ENCODE measurements at places on chromosomes 2 and 18.

DNA sequence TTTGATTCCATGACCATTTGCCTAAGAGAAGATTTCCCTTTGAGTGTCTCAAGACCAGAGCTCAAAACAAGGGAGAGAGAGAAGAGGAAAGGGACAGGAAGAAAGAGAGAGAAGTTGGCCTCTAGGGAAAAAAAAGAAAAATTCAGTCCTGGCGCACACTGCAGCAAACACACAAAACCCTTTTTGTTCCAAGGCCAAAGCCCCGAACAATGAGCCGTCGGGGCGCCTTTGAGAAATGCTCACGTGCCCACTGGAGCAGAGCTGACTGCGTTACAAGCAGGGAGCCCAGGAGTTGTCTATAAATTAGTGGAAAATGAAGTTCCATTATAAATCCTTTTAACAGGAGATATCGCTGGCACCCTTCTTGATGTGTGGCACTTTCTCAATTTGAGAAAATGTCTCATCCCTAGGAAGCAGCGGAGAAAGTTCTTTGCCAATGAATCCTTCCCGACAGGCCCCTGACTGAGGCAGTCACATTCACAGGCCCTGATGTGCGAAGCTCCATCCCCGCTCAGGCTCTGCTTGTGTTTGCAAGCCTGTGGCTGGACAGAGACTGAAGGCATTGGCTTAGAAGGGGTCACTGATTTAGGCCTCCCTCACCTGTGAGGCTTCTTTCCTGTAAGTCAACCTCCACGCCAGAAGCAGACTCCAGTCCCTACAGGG is 32.1 kb upstream of the NCKAP5 start:
- no peak for DNase-seq

DNA sequence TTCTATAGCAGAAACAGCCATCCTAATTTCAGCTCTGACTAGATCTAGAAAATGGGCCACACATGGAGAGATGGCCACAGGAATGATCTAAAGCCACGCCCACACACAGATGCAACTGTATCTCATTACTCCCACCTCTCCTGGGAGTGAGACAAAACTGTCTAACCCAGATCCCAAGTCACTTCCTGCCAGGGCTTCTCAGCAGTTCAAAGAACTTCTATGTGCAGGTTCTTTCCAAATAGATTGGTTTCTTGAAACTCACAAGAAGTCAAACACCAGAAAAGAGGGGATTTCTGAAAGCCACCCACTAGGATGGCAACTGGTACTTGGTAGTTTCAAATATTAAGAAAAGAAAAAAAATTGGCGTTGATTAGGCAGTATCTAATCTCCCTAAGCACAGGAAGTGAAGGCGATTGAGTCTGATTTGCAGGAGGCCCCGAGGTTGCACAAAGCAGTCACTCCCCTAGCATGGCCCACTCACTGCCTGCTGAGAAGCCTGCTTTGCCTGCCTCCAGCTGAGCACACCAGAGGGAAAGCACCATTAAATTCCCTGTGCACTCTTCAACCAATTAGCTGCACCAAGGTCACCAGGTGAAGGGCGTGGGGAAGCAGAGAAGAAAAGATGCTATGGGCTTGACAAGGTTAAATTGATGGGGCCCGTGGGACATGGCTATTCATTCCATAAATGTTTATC is 51.1 kb downstream of the PAPOLG start:
- peak; percentile 28 for DNase-seq

- no peak for DNase-seq
Measured at GRCh38 chr18:71443706-71444480, 1100.2 kb downstream of the CBLN2 start.

DNA sequence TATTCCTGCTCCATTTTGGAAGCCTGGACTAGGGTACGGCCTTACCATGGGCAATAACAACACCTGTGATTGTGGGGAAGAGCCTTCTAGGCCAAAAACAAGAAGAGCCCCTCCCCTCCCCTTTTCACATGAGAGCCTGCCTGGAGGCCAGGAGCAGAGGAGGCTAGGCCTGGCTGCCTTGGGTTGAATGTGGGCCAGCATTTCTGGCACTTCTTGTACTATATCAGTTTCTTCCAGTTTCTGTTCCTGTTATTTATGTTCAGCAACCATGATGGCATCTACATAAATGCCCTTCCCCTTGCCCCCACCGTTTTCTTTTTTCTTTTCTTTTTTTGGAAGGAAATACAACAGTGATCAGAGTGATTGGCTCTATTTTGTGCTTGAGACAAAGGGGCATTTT is 58.4 kb downstream of the KCTD18 start:
- no peak for DNase-seq

DNA sequence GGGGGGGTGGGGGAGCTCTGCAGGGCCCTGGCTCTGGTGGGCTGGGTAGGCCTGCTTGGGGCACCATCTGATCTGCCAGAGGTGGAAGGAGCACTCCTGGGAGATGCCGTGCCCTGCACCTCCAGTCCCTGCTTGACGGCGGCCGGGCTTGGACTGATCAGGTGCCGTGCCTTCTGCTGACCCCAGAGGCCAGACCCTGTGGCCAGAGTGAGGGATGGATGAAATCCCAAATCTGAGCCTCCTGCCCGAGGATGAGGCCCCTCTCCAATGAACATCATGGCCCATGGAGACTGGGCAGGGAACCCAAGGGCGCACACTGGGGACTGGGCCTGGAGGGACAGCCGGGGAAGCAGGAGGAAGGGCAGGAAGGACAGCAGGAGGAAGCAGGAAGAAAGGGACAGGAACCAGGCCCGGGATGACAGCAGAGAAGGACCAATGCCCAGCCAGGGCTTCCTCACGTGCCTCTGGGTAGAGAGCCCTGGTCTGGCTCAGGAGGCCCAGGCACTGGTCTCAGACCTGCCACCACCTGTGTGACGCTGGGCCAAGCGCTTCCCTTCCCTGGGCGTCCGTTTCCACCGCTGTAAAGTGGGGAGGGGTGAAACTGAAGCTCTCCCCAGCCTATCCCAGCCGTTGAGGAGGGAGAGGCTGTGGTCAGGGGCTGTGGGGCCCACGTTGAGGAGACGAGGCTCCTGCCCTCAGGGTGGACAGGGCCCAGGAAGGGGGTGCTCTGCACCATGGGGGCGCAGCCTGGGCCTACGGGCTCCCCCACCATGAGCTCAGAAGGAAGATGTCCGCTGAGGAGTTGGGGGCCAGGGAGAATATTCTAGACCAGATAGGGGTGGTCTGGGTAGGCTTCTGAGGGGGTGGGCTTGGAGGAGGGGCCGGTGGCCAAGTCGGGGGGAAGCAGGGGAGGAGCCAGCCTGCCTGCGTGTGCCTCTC is 1.0 kb upstream of the GPR35 start:
- DNase-seq = no peak

GRCh38 chr2:95053543-95053942 is 28.0 kb downstream of the MAL start:
- no peak for DNase-seq

DNA sequence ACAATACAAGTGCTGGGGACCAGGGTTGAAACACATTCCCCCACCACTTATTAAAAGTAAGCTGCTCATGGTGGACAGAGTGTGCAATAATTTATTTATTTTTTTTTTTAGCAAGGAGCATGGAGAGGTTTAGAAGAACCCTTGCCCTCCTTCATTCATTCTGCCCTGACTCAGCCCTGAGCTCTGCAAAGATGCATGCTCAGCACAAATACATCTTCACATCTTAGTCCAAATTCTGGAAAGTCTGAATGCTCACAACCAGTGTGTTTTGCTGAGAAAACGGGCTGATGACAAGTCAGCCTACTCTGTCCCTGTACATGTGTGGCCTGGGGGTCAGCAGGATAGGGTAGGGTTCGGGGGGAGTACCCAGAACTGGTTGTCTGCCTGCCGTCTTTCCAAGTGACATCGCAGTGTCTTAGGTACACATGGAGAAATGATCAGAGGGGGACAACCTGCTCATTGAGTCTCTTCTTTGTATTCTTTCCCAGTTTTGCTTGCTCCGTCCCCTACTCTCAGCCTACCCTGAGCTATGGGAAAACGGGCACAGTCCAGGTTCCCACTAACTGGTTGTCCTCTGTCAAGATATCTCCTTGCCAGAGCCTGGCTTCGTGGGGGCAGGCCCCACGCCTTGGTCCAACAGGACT is 76.4 kb downstream of the ADD2 start:
- no peak for DNase-seq

- DNase-seq = peak; percentile 10
Measured at GRCh38 chr2:151827564-151828142, 568 bp downstream of the ARL5A start.

DNA sequence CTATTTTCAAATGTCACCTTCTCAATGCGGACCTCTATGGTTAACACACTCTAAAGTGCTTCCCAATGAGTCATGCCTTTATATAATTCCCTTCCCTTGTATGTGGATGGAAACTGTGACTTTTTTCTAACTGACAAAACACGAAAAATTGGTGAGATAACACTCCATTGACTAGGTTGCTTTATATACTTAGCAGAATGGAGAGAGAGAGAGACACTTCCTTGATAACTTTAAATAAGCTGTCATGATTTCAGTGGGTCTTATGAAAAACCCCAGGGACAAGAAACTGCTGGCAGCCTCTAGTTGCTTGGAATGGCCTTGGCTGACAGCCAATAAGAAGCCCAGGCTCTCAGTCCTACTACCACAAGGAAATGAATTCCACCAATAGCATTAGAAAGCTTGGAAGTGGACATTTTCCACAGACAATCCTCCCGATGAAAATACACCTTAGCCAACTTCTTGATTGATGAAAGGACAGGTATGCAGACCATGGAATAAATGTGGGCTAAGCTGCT is 322.2 kb downstream of the ZNF804A start:
- DNase-seq = no peak

DNA sequence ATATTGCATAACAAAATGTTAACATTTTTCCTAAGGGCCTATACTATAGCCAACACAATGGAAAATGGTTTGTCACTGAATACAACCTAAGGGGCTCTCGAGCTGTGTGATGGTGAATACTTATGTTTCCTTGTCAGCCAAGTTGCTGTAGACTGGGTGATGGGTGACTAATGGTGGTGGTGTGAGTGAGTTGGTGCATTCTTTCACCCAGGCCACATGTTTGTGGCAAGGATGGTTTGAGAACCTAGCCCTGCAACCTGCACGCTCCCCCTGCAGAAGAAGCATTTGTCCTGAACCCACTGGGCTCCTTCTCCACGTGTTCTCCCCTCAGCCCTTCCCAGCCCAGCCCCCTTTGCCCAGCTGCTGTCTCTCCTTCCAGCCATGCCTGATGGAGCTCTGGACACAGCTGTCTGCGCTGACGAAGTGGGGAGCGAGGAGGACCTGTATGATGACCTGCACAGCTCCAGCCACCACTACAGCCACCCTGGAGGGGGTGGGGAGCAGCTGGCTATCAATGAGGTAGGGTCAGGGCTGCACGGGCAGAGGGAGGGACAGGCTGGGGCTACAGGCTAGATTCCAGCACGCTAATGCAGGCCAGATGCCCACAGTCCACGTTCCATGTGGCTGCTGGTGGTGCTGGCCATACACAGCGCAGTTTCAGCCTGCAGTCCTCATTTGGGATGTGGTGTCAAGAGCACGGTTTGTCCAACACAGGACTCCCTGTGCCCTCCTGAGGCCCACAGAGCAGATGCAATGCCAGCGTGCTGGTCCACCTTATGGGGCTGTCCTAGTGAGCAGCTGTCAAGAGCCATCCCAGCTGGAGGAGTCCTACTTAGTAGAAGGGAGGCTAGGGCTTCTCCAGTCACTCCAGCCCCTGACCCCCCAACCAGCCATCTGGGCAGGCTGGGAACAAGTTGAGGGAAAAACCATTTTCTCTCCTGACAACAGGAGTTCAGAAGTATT is 65.4 kb downstream of the FAM168B start:
- no peak for DNase-seq

GRCh38 chr18:59035591-59035990 is 104.1 kb upstream of the SEC11C start:
- DNase-seq = no peak

- no peak for DNase-seq
Measured at GRCh38 chr2:36413218-36413617, 57.6 kb downstream of the CRIM1 start.

- DNase-seq = no peak
Measured at GRCh38 chr2:199316851-199317250, 140.9 kb downstream of the SATB2 start.

DNA sequence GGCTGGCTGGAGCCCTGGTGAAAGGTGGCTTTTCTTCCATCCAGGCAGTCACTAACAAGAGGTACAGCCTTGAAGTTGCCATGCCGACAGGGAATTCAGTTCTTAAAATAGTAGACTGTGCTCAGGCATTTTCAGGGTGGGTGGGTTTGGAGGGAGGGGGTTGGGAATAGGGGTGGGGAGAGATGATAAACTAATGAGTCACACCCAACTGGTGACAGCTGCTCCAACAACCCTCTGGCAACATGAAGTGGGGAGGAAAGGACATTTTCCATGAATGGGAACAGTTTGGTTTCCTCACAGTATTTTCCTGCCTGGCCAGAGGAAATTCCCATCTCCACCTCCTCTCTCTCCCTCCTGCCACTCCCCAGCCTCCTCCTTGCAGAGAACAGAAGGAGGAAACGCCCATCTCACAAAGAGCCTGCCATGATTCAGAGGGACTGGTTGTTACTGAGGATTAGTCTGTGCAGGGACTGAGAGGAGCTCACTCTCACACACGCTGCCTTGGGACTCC is 113.0 kb upstream of the SLC1A4 start:
- no peak for DNase-seq

DNA sequence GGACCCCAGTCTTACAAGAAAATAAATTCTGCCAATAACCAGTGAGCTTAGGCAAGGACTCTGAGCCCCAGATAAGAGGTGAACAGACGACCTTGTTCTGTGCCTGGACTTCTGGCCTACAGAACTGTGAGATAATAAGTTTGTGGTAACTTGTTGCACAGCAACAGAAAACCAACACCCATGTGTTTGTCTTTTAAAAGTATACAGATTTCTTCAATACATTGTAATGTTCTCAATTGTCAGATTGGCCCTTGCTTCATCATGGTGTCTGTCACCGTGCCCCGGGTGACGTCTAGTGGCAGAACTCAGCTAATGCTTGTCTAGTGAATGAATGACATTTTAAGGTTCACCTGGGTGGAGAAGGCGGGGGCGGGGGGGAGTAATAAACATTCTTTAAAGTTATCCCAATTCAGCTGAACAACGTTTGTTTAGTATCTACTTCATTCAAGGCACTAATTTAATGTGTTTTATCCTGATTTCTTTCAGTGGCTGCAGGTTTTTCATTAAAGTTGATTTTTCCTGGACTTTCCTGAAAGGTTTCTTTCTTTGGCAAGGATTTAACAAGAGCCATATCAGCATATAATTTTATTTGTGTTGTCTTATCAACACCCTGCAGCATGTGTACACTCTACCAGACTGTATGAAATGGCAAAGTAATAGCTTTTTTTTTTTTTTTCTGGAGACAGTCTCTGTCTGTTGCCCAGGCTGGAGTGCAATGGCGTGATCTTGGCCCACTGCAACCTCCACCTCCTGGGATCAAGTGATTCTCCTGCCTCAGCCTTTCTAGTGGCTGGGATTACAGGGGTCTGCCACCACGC is 123.8 kb upstream of the DLX2 start:
- DNase-seq = no peak

- DNase-seq = no peak
Measured at GRCh38 chr2:182647499-182647787, 68.6 kb upstream of the DNAJC10 start.

GRCh38 chr18:79495591-79496071 is 99.9 kb downstream of the NFATC1 start:
- DNase-seq = no peak

- DNase-seq = no peak
Measured at GRCh38 chr18:68282232-68282631, 432.7 kb downstream of the TMX3 start.

GRCh38 chr2:223465793-223466192 is 136.4 kb downstream of the SCG2 start:
- DNase-seq = no peak
